ENCODE measurements at places on chromosomes 4 and X.

DNA sequence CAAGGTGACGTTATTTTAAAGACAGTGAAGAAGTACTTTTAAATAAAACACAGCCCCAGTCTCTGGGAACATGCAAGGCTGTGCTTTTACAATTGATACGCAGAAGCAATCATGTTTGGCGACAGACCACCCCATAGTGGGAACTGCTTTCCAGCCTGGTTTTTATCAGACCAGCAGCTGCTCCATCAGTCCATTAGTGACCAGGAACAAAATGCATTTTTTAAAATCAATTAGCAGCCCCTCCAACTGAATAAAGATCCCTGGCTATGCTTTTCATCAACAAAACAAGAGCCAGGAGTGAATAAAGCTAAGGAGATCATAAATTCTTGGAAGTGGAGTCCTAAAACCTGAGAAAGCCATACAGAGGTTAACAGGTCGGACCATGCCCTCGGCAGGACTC is 153.0 kb upstream of the TENM3 start:
- no peak for DNase-seq

DNA sequence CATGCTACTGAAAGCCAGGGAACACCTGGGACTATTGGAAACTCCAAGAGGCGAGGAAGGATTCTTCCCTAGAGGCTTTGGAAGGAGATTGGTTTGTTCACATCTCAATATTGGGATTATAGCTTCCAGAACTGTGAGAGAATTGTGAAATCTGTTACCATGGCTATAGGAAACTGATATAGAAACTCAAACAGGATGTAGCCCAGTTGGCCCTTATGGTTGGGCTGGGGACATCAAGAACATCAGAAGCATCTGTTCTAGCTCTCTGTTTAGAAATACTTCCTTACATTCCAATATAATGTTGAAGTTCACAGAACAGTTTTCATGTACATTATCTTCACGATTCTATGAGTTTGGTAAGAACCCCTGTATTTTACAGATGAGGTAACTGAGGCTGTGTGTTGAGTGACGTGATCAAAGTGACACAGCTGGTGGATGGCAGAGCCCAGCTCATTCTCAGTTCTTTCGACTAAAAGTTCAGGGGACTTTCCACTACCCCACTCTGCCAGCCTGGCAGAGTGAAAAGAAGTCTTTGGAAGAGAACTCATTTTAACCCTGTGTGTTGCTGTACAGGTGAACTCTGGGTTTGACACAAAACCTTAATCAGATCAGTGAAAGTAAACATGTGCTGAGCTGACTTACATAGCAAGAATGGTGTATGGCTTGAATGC is 183.0 kb downstream of the GBA3 start:
- no peak for DNase-seq

GRCh38 chrX:50877310-50877709 is 33.2 kb upstream of the BMP15 start:
- DNase-seq = no peak

GRCh38 chr4:75254745-75255144 is 259.5 kb downstream of the RCHY1 start:
- no peak for DNase-seq

- peak; percentile 30 for DNase-seq
These were observed 50.9 kb downstream of the CEP44 start for GRCh38 chr4:174334628-174335027.

DNA sequence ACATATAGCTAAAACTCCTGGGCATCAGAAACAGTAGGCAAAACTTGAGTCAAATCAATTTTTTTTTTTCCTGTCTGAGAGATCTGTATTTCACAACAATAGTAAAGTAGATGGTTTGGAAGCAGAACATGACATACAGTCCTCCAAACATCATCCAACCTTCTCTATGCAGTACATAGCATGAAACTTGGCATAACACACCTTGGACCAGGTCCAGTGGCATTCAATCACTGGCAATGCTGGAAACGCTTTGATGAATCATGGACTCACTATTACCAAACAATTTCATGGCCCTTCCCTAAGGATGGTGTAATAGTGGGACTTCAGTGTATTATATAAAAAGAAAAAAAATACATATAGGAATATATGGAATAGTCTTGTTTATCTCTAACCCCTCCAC is 154.6 kb downstream of the FMR1NB start:
- no peak for DNase-seq

GRCh38 chrX:120299928-120300327 is 11.3 kb downstream of the TMEM255A start:
- no peak for DNase-seq

DNA sequence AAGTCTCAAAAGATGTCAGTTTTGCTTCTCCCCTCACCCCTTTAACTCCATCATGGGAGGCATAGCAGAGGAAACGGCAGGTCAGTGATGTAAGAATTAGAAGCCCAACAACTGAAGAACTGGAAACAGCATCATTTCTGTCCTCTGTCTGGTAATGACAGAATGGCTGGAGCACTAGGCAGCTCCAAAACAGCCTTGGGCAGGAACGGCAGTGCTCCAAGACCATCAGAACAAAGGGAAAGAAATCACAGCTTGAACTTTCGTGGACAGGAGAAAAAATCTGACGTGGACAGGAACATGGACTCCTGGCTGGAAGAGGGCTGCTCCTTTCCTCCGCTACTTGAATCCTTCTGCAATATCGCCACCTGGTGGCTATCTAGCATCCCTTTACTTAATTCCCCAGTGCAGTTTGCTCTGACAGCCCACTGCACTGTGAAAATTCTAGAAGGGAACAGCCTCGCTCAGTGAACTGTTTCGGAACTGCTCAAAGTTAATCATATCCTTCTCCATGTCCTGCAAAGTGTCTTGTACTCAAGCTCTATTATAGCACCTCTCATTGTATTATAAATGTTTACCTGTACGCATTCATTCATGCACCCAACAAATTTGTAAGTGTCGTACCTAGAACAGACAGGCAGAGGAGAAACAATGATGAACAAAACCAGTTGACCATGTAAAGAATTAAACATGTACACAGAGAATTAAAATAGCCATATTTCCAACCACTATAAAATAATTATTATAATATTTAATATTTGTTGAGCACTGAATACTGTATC is 20.4 kb downstream of the SLC25A53 start:
- peak; percentile 52 for DNase-seq

- no peak for DNase-seq
These were observed 73.2 kb downstream of the ENOX2 start for GRCh38 chrX:130829526-130830515.

DNA sequence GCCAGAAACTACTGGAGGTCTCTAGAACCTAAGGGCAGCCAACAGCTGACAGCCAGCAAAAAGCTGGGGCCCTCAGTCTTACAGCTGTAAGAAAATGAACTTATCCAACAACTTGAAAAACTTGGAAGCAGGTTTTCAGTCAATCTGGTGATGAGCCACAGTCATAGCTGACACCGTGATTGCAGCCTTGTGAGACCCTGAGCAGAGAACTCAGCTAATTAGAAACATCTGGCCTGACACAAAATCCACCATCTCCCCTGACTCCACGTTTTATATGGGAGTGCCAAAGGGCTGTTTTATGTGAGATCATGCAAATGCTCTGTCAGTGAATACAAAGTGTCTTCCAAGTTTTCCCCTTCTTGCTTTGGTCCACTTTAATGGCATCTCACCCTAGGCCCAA is 198.8 kb upstream of the DCAF8L1 start:
- DNase-seq = no peak

- DNase-seq = peak; percentile 20
These were observed 979 bp downstream of the RP2 start for GRCh38 chrX:46837558-46838485.

GRCh38 chr4:38411981-38412536 is 251.9 kb upstream of the KLF3 start:
- DNase-seq = no peak

DNA sequence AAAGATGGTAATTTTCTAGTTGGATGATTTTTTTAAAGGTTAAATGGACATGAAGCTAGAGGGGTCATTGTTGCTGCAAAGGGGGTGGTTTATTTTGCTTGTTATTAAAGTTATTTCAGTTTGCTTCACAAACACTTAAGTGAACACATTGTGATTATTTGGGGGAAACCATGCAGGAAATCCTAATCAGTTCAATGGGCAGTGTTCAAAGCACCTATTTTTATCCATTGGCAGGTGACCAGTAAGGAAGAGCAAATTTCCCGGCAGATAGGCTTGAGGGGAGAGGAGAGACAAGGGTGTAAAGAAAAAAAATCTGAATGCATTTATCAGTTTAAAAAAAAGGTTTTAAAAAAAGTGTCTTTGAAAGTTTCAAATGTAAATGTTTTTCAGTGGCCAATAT is 17.6 kb downstream of the GPR174 start:
- no peak for DNase-seq

DNA sequence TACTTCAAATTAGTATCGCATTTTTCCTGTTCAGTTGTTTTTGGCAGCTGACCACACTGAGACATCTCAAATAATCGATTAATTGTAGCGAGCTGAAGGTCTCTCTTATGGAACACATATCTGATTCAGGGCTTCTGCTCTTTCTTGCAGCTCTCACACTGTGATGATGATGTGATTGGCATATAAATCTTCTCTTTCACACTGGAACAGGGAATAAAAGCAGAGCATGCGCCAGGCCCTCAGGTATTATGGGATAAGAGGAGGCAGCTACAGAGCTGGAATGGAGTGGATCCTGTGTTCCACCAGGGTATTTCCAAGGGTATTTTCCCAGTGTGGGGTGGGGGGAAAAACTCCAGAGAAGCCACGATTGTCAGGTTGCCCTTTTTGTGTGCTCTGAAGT is 265.4 kb upstream of the CASK start:
- DNase-seq = no peak

DNA sequence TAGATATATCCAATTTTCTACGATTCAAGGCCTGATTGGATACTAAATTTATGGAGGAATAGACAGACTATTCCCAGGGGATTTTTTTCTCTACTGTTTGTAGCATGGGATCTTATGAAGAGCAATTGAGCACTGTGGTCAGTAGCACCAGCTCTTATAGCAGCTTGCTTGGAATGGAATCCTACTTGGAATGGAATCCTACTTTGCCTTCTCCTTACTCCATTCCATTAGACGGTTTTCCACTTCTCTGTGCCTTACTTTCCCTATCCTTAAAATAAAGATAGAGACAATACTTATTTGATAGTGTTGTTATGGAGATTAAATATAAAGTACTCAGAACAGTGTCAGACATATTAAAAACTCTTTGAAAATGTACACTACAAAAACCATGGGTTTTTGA is 133.5 kb downstream of the BTC start:
- no peak for DNase-seq

DNA sequence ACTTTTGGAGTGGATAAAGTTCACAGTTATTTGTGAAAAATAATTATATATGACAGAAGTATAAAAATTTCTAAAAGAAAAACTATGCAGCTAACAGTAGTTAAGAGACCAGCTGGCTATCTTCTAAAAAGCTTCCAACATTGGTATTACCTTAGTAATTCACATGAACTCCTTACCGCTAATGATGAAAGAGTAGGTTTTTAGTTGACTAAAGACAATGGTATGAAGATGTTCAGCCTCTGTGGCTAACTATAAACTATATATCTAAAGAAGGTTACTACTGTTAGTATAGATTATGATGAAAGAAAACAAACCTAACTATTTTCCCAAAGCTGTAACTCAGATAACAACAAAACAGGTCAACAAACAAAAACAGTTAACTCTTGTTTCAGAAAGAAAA is 10.4 kb downstream of the CCNI start:
- no peak for DNase-seq

GRCh38 chrX:84907324-84907968 is 96.2 kb upstream of the APOOL start:
- DNase-seq = no peak

DNA sequence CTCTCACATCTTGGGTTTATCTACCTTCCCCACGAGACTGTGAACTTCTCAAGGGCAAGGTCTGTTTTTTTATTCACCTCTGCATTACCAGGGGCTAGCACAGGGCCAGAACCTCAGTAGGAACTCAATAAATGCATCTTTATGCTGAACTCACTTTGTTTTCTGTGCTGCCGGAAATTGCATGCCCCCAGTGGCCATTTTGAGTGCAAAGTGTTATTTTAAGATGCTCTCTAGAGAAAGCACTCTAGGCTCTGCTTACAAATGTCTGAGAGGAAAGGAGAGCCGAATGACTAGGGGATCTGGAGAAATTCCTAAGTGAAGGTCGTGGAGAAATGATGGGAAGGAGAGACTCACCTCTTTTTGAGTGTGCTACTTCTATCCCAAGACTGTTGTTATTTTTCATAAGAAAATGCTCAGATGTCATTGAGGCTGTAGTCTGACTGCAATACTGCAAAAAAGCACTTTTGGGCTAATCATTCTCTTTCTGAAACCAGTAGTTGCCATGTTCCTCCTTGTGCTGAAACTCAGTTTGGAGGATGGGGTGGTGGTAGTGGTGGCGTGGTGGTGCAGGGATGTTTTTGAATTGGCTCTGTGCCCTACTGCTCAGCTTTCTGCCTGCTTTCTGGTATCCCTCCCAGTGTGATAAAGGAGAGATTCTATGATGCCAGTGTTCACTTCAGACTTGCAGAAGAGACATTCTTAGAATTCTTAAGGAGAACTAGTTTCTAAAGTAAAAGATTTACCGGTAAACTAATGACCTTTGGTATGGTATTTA is 41.3 kb downstream of the DOCK11 start:
- peak; percentile 14 for DNase-seq

GRCh38 chr4:141065872-141066271 is 67.4 kb downstream of the RNF150 start:
- DNase-seq = no peak

GRCh38 chrX:63349307-63349706 is 1.8 kb downstream of the SPIN4 start:
- DNase-seq = no peak

DNA sequence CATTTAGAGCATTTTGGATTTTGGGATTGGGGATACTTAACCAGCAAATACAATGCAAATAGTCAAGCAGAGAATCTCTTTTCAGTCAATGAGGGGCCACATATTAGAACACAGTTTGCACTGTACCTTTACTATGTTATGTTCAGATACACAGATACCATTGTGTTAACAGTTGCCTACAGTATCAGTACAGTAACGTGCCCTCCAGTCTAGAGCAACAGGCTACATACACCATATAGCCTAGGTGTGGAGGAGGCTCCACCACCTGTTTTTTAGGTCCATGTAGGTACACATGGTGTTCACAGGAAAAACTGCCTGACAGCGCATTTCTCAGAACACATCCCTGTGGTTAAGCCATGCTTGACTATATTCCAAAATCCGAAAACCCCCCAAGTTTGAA is 9.1 kb downstream of the GRPEL1 start:
- no peak for DNase-seq

All from GM10248 (cell line).